ENCODE measurements at places on chromosomes 12 and 14.

DNA sequence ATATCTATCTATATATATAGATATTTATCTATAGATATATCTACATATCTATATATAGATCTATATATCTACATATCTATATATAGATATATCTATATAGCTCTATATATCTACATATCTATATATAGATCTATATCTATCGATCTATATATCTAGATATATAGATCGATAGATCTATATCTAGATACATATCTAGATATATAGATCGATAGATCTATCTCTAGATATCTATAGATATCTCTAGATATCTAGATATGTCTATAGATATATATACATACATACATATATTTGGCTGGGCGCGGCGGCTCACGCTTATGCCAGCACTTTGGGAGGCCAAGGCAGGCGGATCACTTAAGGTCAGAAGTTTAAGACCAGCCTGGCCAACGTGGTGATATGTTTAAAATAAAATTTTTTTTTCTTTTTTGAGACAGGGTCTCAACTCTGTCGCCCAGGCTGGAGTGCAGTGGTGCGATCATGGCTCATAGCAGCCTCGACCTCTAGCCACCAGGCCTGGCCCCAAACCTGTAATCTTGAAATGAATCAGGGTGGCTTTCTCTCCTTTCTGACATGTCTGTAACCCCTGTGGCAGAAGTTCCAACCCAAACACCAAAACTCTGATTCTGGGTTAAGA lies 18.1 kb downstream of the ARPC3 start:
- no peak for DNase-seq

DNA sequence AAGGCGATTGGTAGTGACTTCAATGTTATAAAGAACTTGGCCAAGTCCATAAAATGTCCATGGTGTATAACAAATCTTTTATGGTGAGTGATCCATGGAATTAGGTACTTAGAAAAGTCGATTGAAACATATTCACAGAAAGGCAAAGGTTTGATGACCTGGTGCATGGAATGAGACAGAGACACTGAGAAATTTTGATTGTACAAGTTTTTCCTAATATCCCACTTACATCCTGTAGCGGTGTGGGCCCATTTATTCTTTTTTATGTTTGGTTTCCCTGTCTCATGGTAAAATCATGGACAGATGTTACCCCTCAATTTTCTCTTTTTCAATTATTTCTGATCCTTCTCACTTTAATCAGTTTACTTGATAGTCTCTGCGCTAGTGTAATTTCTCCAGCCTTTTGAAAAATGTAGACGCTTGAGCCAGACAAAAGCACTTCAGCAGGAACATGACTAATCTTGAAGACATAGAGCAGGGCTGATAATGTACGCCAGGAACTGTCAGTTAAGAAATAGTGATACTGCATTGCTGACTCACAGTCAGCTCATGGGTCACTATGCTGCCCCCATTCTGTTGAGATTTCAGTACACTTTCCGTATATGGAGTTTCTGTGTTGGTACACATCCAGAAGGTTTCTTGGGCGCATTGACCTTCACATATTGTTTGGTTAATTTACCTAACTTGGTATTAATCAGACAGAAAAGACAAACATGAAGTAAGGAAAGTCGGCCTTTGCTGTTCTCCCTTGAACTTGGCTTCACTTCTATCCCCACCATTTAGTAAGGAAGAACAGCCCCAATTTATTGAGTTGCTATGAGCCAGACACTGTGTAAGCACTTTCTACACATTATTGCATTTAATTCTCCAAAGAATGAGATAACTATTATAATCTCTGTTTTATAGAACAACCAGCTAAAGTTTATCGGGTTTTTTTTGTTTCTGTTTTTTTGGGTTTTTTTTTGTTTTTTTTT lies 841.7 kb downstream of the DIO2 start:
- DNase-seq: peak; percentile 5

DNA sequence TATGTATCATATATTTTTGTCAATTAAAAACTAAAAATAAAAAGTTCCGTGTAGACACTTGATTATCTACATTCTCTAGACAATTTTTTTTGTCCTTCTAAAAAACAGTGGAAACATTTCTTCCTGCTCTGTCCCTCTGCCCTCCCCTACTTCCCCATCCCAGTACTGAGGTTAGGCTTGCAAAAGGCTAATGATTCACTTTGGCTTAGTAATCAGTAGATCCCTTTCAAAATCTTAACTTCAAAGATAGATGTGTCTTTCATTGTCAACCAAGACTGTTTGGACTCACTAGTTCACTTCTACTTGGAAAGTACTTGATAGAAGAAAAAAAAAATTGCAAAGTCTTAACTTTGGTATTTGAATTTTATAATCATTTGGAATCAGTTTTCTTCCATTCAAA lies 3.8 kb downstream of the SETD3 start:
- peak; percentile 40 for DNase-seq

DNA sequence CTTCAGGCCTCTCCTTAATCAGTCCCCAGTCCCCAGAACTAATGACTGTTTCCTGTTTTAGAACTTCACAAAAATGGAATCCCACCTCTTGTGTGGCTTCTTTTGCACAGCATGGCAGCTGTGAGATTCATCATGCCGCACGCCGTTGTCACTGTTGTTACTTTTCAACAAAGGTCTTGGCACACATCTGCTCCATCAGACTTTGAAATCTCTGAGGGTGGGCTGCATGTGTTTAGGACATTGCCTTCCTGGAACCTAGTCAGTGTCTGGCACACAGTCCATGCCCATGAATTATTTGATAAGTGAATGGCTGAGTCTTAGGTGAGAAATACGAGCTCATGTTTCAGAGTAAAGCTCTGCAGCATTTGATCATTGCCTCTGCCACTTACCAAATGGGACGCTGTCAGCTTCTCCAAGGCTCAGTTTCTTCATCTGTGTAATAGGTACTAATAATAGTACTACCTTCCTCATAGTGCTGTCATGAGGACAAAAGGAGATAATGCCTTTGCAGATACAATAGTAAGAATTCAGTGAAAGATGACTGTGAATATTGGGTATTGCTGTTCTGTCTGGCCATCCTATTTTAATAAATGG lies 90.4 kb downstream of the SRRM4 start:
- no peak for DNase-seq

- DNase-seq: no peak
These were observed 209.3 kb upstream of the RGS6 start for GRCh38 chr14:71722885-71723284.

- DNase-seq: no peak
These were observed 65.2 kb downstream of the PAPOLA start for GRCh38 chr14:96567289-96567899.

DNA sequence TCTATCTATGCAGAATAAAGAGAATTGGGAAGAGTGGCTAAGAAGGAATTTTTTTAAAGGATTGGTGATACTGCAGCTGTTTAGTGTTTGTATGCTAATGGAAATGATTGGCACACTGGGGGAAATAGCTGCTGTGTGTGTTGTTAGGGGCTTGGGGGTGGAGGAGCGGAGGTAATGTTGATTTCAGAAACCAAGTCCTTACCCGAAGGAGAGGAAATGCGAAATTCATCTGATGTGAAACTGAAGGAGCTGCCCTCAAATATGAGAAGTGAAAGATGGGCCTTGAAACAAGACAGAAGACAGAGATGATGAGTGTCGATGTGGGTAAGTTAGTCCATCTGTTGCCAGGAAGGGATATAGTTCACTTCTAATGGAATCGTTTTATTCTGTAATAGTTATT lies 21.2 kb upstream of the RNASE12 start:
- no peak for DNase-seq

GRCh38 chr14:46651526-46652144 lies at the start of gene RPL10L:
Gene RPL10L (minus strand): TSS chr14:46651781. CDS start chr14:46651736, 45 bp downstream.
- DNase-seq: no peak

GRCh38 chr12:59182191-59182590 lies 261.9 kb upstream of the LRIG3 start:
- peak; percentile 69 for DNase-seq

- DNase-seq: no peak
These were observed 114.4 kb downstream of the VRK1 start for GRCh38 chr14:96911499-96912149.

GRCh38 chr12:5317556-5317955 lies 114.4 kb upstream of the NTF3 start:
- DNase-seq: peak; percentile 54

Measured in mammary epithelial cell (primary cell).